Gastrocnemius medialis (tissue), 4 donors: ENCODE measurements at places on chromosomes 7 and 10. TPM values are rescaled to one million over a fixed set of nuclear protein-coding genes. Genes with fewer than 3 reads are reported as not detected.

The UCMA gene
- total RNA-seq: not detected

The OR2A7 gene
- not detected for total RNA-seq

The IFIT5 gene
- total RNA-seq: 3.4 TPM

The TMEM140 gene
- total RNA-seq: 116 TPM

The BAIAP2L1 gene
- 1.6 TPM for total RNA-seq

The CPVL gene
- 5.6 TPM for total RNA-seq

The FAM171A1 gene
- total RNA-seq: 5.6 TPM

The CTNNA3 gene
- 29.2 TPM for total RNA-seq

The STEAP4 gene
- 13.5 TPM for total RNA-seq

The NFKB2 gene
- 13.5 TPM for total RNA-seq

DNA sequence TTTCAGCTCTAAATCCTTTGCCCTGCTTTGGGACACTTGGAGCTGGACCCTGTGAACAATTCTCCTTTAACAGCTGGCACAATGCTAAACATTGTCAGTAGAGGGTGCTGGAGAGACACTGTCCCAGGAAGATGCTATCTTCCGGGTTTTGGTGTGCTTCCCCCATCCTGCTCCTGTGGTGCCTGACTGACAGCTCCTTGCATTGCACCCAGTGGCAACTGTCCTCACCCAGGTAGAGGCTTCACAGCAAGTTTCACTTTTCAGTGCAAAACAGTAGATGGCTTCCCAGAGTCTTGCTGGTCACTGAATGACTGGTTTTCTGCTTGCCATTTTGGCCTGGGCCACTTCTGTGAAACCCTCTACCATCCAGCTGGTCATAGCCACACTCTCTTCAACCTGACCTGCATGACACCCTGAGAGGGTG, 77.3 kb downstream of the CDC14C start:
- DNase-seq: no peak

- DNase-seq: peak; percentile 48
These were observed 2.5 kb downstream of the LRCH4 start for GRCh38 chr7:100583132-100584053.

DNA sequence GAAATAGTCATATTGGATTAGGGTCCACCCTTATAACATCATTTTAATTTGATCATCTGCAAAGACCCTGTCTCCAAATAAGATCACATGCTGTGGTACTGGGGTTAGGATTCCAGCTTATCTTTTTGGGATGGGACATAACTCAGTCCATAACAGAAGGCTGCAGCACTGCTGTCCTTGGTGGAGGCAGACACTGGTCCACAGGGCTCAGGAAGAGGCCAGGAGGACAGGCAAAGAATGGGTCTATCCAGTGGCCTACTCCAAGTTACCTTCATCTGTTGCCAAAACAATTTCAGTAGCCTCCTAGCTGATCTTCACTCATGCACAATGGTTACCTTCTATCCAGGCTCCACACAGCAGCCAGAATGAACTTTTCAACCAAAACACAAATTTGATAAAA, 387.0 kb downstream of the GRID1 start:
- no peak for DNase-seq

DNA sequence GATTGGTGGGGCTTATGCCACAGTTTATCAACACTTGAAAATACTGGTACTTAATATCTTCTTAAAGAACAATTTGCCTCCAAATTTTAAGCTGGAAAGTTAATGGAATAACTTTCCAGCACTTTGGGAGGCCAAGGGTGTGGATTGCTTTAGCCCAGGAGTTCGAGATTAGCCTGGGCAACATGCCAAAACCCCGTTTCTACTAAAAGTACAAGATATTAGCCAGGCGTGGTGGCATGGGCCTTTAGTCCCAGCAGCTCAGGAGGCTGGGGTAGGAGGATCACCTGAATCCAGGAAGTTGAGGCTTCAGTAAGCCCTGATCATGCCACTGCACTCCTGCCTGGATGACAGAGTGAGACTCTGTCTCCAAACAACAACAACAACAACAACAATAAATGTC, 56.0 kb downstream of the PRF1 start:
- DNase-seq: no peak

GRCh38 chr10:122955892-122956291, 1.9 kb upstream of the C10orf88 start:
- no peak for DNase-seq

- DNase-seq: no peak
These were observed 70.5 kb upstream of the INSIG1 start for GRCh38 chr7:155227004-155227787.

GRCh38 chr7:77537778-77538280, 734 bp downstream of the PTPN12 start:
- DNase-seq: peak; percentile 25

DNA sequence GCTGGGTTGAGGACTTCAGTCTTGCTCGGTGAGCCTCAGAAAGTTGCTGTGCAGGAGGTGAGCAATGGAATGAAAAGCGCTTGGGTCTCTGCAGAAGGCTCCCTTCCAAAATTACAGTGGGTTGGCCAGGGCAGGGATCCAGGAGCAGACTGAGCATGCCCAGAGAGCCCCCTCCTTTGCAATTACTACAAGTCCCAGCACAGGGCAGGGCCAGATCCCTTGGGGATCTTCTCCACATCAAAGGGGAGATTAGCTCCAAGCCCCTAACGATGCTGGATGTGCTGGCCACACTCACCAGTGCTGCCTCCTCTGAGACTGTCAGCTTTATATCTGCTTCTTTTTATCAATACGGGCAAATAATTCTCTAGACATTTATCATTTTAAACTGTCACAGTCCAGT, 337.5 kb downstream of the RPS24 start:
- no peak for DNase-seq

DNA sequence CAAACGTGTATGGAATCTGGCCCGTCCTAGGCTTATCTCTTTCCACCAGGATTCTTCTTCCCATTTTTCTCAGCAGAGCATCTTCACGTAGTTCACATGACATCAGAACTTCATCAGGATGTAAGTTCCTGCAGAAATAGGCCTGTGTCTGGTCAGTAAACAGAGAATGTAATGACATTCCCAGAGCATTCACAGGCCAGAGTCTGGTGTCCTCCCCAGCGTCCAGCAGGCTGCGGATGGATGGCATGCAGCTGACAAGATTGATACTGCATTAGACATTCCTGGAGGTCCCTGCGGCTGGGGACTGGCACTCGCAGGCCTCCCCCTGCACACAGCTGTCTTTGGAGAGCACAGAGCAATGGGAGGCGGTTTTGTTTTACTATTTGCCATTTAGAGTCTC, 28.7 kb downstream of the MGMT start:
- no peak for DNase-seq

GRCh38 chr7:672891-673290, 53.6 kb upstream of the DNAAF5 start:
- no peak for DNase-seq

DNA sequence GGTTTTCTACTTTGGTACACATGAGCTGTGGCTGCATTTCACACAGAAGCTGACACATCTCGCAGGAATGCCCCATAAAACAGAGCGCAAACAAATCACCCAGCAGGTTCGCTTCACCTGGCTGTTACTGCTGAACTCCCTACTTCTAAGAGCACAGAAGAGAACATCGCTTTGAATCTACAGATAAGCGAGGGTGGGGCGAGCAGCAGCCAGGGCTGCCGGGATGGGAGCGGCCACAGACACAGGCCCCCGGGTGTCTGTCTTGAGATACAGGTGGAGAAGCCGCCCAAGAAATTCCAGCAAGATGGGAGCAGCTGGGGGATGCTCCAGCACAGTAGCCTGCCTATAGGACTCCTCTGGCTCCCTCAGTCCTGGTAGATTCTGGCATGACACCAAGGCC, 27.4 kb downstream of the OGDHL start:
- no peak for DNase-seq

DNA sequence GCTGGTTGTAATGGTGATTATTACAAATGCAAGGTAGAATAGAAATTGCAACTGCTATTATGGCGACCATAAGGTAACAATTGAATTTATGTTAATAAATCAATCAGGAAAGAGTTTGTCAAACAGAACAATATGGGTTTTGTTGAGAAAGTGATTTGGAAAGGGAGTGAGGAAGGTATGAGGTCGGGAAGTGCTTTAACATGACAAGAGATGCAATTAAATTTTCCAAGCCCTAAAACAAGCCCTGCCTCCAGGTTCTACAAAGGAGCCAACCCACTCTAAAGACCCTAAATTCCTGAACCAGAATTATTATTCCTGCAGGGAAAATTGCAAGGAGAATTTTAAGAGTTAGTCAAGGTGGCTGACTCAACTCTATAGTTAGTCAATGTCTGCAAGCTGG, 363.7 kb downstream of the BMPER start:
- no peak for DNase-seq

DNA sequence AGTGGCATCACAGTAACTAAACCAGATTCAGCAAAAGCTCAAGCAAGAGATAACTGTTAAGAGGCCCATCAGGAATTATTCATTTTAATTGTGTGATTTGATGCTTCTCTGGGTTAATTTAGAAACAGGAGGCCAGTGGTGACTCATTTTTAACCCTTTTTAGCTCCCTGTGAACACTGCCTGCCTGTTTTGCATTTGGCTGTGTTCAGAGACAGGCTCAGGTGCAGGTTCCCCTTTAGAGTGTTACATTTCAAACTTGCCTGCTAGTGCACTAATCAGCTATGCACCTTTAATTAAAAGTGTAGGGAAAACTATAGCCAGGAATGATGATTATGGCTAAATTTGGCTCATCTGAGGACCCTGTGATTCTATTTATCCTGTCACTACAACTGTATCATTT, 6.5 kb downstream of the STAMBPL1 start:
- no peak for DNase-seq

- DNase-seq: no peak
These were observed 121.8 kb downstream of the WDR37 start for GRCh38 chr10:1177936-1178335.

GRCh38 chr7:50513166-50513871, 51.9 kb downstream of the DDC start:
- no peak for DNase-seq

- DNase-seq: no peak
These were observed 886.8 kb downstream of the LRMDA start for GRCh38 chr10:76318211-76318610.

GRCh38 chr7:80869821-80870751, 48.8 kb downstream of the SEMA3C start:
- DNase-seq: no peak

GRCh38 chr7:76231071-76231470, 29.4 kb downstream of the SRRM3 start:
- no peak for DNase-seq

GRCh38 chr7:43590862-43591557, 8.1 kb downstream of the STK17A start:
- no peak for DNase-seq

DNA sequence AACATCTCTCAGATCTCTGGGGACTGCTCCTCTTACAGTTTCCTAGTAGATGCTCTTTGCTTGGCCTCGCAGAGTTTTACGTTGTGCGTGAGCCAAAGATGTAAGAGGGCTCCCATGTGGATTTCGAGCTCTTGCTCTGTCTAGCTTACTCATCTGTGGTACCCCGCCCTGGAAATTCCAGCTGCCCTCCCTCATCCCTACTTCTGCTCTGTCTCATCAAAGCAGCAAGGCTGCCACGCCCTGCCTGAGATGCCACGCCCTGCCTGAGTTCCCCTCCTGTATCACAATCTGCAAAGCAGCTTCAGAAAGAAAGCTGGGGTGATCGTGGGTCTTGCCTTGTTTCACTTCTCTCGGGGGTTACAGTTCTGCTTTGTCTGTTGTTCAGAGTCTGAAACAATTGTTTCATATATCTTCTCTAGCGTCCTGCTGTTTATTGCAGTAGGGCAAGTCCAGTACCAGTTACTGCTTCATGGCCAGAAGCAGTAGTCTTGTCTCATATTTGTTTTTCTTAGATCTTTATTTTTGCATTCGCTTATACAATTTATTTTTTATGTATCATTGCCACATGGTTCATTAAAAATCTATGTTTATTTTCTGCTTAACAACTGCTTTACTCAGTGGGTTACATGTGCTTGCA, 36.1 kb upstream of the CCNY start:
- DNase-seq: peak; percentile 38

DNA sequence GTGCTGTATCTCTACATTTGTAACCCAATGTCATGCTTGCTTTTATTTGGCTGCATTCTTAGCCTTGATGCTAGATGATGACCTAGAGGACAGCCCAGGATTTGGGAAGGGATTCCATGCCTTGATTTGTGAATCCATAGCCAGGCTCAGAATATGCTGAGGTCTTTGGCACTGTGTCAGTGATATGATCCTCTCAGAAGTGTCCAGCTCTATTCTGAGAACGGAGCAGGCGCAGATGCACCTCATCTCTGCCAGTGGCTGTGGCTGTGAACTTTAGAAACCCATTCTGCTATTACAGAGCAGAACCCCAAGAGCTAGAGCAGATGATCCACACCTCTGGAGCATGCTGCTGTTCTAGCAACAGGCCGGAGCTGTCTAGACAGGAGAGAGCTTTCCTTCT, 212.8 kb downstream of the TRIL start:
- DNase-seq: no peak

DNA sequence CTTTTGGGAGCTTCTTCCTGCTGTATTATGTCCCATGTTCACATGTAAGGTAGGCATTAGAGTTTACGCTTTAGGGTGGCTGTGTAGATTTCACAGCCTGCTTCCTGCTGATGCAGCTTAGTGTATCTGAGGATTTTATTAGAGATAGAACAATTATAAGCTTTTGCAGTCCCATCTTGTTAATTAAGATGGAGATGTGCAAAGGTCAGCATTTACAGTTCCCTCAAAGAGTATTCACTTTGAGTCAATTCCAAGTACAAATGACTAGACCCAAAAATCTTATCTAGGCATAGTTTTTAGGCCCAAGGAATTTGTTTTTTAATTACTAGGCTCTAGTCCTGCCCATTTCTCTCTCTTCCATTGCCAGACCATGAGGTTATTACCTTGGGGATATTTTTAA, 239.9 kb upstream of the PHF14 start:
- no peak for DNase-seq

DNA sequence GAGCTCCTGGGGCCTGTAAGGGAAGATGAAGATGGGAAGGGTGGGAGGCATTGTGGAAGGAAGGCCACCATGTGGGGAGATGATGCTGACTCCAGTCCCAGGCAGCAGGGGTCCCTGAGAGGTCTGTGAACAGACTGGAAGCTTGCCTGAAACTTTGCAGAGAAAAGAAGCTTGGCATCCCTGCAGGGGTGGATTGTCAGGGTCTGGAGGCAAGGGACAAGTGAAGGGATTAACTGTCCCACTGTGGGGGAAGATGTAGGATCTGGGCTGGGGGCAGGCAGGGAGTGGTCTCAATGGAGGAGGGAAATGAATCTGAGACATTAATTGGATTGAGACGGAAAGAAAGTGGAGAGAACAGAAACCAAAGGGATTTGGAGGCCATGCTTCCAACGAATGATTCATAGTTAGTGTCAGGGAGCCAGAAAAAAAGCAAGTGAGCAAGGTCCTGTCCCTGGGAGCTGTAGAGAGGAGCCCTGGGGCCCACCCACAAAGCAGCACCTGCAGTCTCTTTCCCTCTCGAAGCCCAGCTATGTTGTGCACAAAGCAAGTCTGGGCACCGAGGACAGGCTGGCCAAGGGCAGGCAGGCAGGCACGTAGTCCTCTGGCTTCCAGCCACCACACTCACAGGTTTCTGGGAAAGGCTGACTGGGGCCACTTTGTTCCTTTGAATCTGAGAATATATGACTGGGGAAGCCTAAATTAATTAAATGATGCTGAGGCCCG, 4.7 kb upstream of the SLC18A3 start:
- DNase-seq: no peak
